ENCODE measurements at places on chromosomes 12 and 14. TPM values are rescaled to one million over a fixed set of nuclear protein-coding genes. Genes with fewer than 3 reads are reported as not detected.

DNA sequence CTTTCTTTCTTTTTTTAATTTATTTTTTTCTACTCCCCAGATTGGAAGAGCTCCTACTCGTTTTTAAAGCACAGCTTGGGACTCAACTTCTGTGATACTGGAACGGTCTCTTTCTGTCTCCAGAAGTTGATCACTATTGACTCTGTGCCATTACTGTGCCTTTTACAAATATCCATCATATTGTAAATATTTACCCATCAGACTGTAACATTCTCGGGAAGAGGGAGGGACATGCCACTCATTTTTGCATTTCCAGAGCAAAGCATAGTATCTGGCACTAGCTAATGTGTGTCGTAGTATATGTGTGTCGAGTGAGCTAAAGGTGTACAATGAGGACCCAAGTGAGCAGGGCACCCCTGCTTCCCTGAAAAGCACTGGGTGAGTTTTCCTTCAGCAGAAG, 24.0 kb upstream of the GSG1 start:
- H3K36me3 ChIP-seq = no peaks in the 10 kb centered on the region
- no peaks in the 10 kb centered on the region for H3K27me3 ChIP-seq
- no peak for DNase-seq
- no peak overlapping the region for H3K4me3 ChIP-seq

- no peak overlapping the region for H3K27ac ChIP-seq
- H3K4me1 ChIP-seq = no peaks in the 10 kb centered on the region
- no peak for DNase-seq
- no peaks in the 10 kb centered on the region for H3K36me3 ChIP-seq
- no peaks in the 10 kb centered on the region for H3K27me3 ChIP-seq
- H3K4me3 ChIP-seq = no peak overlapping the region
Observed at GRCh38 chr14:101554991-101555668, 6.2 kb upstream of the DIO3 start.

- H3K36me3 ChIP-seq = peaks cover 6% of the 10 kb centered on the region
- no peaks in the 10 kb centered on the region for H3K4me1 ChIP-seq
- no peak overlapping the region for H3K4me3 ChIP-seq
- no peak for DNase-seq
- no peaks in the 10 kb centered on the region for H3K27me3 ChIP-seq
Observed at GRCh38 chr12:130792821-130793553, 46.1 kb downstream of the STX2 start.

GRCh38 chr12:110649341-110649847, 35.5 kb downstream of the TCTN1 start:
- no peaks in the 10 kb centered on the region for H3K36me3 ChIP-seq
- H3K4me1 ChIP-seq = no peaks in the 10 kb centered on the region
- no peak overlapping the region for H3K4me3 ChIP-seq
- H3K27ac ChIP-seq = no peak overlapping the region
- no peaks in the 10 kb centered on the region for H3K27me3 ChIP-seq

GRCh38 chr12:110366321-110367142, 37.0 kb downstream of the ANAPC7 start:
- no peaks in the 10 kb centered on the region for H3K27me3 ChIP-seq
- H3K36me3 ChIP-seq = no peaks in the 10 kb centered on the region
- DNase-seq = peak; percentile 61
- no peak overlapping the region for H3K4me3 ChIP-seq

DNA sequence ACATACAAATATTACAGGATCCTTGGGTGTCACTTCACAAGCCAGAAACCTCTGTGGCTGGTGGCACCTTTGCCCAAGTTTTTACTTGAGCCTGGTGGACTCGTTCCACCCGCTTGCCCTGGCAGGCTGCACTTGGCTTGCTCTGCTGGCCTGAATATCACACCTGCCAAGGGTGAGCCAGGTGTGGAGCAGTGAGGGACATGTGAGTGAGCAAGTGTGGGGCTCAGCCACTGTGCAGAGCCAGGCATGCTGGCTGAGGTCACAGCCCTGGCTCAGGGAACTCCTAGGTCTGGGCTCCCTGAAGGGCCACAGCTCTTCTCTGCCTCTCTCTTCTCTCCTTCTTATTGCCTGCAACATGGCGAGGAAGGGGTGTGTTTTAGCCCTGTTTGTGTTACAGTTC, 82.0 kb downstream of the SLC16A7 start:
- DNase-seq = no peak
- no peaks in the 10 kb centered on the region for H3K36me3 ChIP-seq
- no peak overlapping the region for H3K4me3 ChIP-seq
- H3K4me1 ChIP-seq = no peaks in the 10 kb centered on the region
- no peaks in the 10 kb centered on the region for H3K27me3 ChIP-seq

DNA sequence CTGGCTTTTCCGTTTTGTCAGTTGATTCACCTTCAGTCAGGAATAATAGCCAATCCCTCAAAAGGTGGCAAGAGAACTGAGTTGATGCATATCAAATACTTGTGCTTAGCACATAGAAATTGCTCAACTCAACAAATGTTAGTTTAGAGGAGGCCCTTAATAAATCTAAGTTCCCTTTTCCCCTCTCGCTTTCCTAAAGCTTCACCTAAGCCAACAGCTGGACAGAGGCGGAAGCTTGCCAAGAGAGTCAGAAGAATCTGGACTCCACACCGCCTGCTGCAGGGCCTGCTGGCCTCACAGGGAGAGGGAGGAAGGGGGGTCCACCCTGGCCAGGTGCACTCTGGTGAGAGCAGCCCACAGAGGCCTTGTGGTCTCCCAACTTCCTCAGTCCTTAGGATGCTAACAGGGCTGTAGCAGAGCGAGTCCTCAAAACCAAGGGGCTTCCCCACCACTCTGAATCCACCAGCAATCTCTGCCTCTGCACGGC, 213.1 kb downstream of the CHST11 start:
- no peaks in the 10 kb centered on the region for H3K36me3 ChIP-seq
- H3K4me3 ChIP-seq = no peak overlapping the region
- H3K27me3 ChIP-seq = no peaks in the 10 kb centered on the region
- H3K4me1 ChIP-seq = peaks cover 13% of the 10 kb centered on the region

The DBX2 gene
- 0.27 TPM for total RNA-seq

DNA sequence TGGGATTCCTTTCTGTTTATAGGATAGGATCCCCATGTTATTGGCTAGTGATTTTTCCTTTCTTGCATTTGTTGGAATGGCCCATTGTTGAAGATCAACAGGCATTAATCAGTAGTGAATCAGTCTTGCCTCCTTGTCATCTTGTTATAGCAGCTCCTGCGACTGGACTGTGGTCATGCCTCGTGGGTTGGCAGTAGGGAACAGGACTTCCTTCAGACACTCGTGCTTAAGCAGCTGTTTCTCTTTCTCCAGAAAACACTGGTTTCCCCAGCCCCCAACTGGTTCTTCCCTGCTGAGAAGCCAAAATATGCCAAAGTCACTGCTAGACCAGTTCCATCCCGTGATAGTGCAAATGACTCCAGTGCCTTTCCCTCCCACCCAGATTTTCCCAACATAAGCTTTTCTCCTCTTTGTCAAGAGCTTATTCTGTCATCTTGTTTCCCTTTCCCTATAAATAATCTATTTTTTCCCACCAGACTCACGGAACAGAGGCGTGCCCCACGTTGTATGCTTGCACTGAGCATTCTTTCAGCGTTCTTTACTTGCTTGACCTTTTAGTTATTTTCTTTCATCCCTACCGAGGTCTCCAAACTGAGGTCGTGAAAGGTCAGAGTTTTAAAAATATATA, 83.5 kb downstream of the SAMD4A start:
- no peaks in the 10 kb centered on the region for H3K36me3 ChIP-seq
- H3K4me3 ChIP-seq = no peak overlapping the region
- H3K27me3 ChIP-seq = no peaks in the 10 kb centered on the region
- peak; percentile 78 for DNase-seq
- H3K4me1 ChIP-seq = peaks cover 9% of the 10 kb centered on the region

DNA sequence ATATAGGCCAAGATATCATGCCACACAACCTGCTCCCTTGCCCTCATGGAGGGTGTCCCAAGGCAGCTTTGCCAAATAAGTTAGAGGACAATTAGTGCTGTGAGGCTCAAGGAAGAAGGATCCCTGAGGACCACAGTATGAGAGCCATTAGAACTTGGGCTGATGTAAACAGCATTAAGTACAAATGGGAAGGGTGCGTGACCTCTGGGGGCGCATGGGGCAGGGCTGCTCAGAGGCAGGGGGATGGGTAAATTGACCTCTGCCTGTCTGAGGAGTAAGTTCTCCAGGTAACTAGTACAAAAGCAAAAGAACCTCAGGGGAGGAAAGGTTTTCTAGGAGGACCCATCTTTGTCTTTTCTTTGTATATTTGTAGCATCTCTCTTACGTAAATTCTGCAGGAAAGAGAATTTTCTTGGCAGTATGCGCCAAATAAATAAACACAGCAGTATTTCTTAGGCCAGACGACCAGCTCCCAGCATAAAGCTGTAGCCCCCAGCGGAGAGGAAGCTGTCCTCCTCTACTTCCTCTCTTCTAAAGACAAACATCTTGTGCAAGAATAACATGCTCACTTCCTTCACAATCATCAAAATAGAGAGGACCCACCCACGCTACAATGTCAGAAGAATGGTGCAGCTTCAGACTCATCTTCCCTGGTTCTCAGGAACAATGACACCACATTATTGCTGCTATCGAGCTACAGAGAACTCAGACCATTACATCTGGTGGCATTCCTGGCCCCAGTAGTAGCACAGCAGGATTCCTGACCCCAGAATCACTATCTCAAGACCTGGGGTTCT, 16.4 kb upstream of the VWF start:
- H3K4me1 ChIP-seq = no peaks in the 10 kb centered on the region
- peak; percentile 70 for DNase-seq
- H3K36me3 ChIP-seq = no peaks in the 10 kb centered on the region
- H3K4me3 ChIP-seq = no peak overlapping the region
- no peak overlapping the region for H3K27ac ChIP-seq

The B4GALNT1 gene
- total RNA-seq = 6.5 TPM

GRCh38 chr12:49261721-49262120, 3.2 kb upstream of the TUBA1C start:
- H3K27ac ChIP-seq = no peak overlapping the region
- no peaks in the 10 kb centered on the region for H3K36me3 ChIP-seq
- DNase-seq = no peak
- H3K4me1 ChIP-seq = peaks cover 4% of the 10 kb centered on the region

DNA sequence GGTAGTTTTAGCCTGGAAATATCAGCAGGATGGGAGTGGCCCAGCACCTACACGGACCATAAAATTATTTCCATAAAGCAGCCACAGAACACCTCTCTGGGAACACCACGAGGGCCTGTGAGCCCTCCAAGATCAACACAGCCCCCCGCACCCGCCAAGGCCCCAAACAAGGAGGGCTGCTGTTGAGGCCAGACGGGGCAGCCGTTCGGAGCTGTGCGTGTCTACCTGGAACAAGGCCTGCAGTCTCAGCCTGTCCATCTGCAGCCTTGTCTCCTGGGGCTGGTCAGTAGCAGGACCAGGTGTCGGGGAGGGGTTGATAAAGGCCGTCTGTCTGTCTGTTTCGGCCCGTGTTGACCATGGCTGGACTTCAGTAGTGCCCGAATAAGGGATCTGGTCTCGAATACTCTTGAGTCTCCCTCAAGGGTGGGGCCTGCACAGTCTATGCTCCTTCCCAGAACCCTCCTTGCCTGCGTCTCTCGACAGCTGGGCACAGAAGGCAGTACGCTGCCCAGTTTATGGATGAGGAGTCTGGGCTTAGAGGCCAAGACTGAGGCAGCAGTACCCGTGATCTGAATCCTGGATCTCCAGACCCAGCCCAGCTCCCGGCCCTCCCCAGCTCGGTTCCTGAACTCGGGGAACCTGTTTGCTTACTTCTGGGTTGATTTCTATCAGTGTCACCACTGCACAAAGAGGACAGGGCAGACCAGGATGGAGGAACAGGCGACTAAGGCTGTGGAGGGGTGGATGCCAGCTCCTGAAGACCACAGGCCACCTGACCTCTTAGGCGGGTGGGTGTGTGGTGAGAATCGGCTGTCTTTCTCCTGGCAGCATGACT, 23.1 kb upstream of the DLK1 start:
- no peak overlapping the region for H3K4me3 ChIP-seq
- no peaks in the 10 kb centered on the region for H3K4me1 ChIP-seq
- H3K27me3 ChIP-seq = no peaks in the 10 kb centered on the region
- H3K36me3 ChIP-seq = no peaks in the 10 kb centered on the region
- H3K27ac ChIP-seq = no peak overlapping the region

The GSC gene
- 1.3 TPM for total RNA-seq

DNA sequence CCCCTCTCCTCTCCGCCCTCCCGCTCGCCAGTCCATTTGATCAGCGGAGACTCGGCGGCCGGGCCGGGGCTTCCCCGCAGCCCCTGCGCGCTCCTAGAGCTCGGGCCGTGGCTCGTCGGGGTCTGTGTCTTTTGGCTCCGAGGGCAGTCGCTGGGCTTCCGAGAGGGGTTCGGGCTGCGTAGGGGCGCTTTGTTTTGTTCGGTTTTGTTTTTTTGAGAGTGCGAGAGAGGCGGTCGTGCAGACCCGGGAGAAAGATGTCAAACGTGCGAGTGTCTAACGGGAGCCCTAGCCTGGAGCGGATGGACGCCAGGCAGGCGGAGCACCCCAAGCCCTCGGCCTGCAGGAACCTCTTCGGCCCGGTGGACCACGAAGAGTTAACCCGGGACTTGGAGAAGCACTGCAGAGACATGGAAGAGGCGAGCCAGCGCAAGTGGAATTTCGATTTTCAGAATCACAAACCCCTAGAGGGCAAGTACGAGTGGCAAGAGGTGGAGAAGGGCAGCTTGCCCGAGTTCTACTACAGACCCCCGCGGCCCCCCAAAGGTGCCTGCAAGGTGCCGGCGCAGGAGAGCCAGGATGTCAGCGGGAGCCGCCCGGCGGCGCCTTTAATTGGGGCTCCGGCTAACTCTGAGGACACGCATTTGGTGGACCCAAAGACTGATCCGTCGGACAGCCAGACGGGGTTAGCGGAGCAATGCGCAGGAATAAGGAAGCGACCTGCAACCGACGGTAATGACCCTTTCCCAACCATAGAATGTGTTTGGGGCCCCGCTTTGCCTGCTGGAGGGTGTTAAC, 615 bp downstream of the CDKN1B start:
- peak overlapping the region; percentile 81 for H3K4me3 ChIP-seq
- peak; percentile 67 for DNase-seq
- no peaks in the 10 kb centered on the region for H3K27me3 ChIP-seq
- H3K27ac ChIP-seq = peak overlapping the region; percentile 94
- peaks cover 4% of the 10 kb centered on the region for H3K4me1 ChIP-seq
- no peaks in the 10 kb centered on the region for H3K36me3 ChIP-seq

GRCh38 chr12:45540661-45541341, 188.7 kb upstream of the ARID2 start:
- DNase-seq = no peak
- no peaks in the 10 kb centered on the region for H3K36me3 ChIP-seq
- H3K27ac ChIP-seq = no peak overlapping the region
- no peaks in the 10 kb centered on the region for H3K4me1 ChIP-seq

GRCh38 chr14:68712703-68713370, 80.0 kb downstream of the ZFP36L1 start:
- no peaks in the 10 kb centered on the region for H3K4me1 ChIP-seq
- no peak for DNase-seq
- no peaks in the 10 kb centered on the region for H3K36me3 ChIP-seq
- H3K27ac ChIP-seq = no peak overlapping the region
- H3K27me3 ChIP-seq = no peaks in the 10 kb centered on the region
- H3K4me3 ChIP-seq = no peak overlapping the region

DNA sequence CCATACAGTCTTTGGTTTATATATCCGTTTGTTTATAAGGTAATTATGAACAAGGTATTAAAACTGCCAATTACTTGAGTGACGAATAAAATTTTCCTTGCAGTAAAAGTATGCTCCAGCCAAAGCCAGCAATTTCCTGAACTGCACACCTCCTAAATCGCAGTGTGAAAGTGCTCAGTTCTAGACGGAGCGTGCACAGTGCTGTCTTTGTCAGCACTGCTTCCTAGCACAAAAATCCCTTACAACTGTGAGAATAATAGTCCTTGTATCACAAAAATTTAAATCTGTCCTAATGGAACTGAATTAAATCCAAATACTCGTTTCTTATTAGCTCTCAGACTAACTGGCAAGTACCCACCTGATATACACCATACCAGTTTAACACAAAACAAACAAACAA, 26.3 kb downstream of the LRIG3 start:
- no peak for DNase-seq
- no peak overlapping the region for H3K4me3 ChIP-seq
- H3K36me3 ChIP-seq = no peaks in the 10 kb centered on the region
- peaks cover 12% of the 10 kb centered on the region for H3K4me1 ChIP-seq
- H3K27ac ChIP-seq = no peak overlapping the region
